ENCODE measurements at places on chromosomes 12 and 14.

- no peaks in the 10 kb centered on the region for H3K4me1 ChIP-seq
- H3K36me3 ChIP-seq: peaks cover 34% of the 10 kb centered on the region
- H3K4me3 ChIP-seq: no peak overlapping the region
- no peaks in the 10 kb centered on the region for H3K27me3 ChIP-seq
- DNase-seq: no peak
- no peak overlapping the region for H3K27ac ChIP-seq
These were observed 81.7 kb downstream of the EEA1 start for GRCh38 chr12:92847368-92847767.

DNA sequence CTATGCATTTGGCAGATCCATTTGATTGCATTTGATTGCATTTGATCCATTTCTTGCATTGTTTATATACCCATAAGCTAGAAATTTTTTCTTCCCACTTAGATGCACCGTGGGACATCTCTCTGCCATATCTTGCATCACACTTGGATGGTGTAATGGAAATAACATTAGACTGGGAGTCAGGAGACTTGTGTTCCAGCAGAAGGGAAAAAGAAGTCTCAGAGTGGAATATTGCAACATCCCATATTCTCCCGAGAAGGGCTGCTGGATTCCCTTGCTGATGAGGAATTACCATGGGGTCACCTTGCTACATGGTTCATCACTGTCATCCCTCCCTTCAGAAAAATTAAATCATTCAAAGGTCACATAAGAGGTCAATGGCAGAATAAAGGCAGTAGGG lies 78.1 kb downstream of the KSR2 start:
- H3K4me1 ChIP-seq: no peaks in the 10 kb centered on the region
- H3K36me3 ChIP-seq: no peaks in the 10 kb centered on the region
- H3K27ac ChIP-seq: no peak overlapping the region
- H3K4me3 ChIP-seq: no peak overlapping the region
- DNase-seq: no peak

GRCh38 chr12:69328426-69328825 lies 19.8 kb upstream of the LYZ start:
- no peaks in the 10 kb centered on the region for H3K36me3 ChIP-seq
- no peak overlapping the region for H3K27ac ChIP-seq
- H3K4me1 ChIP-seq: peaks cover 16% of the 10 kb centered on the region
- peaks cover 12% of the 10 kb centered on the region for H3K27me3 ChIP-seq
- no peak overlapping the region for H3K4me3 ChIP-seq

GRCh38 chr12:88594780-88595179 lies 14.5 kb upstream of the KITLG start:
- DNase-seq: no peak
- H3K4me3 ChIP-seq: no peak overlapping the region
- H3K36me3 ChIP-seq: no peaks in the 10 kb centered on the region
- no peaks in the 10 kb centered on the region for H3K4me1 ChIP-seq
- H3K27ac ChIP-seq: no peak overlapping the region

GRCh38 chr12:55830601-55831446 lies 1.4 kb upstream of the DNAJC14 start:
- H3K4me3 ChIP-seq: peak overlapping the region; percentile 96
- no peaks in the 10 kb centered on the region for H3K27me3 ChIP-seq
- peaks cover 42% of the 10 kb centered on the region for H3K4me1 ChIP-seq
- H3K27ac ChIP-seq: peak overlapping the region; percentile 88

DNA sequence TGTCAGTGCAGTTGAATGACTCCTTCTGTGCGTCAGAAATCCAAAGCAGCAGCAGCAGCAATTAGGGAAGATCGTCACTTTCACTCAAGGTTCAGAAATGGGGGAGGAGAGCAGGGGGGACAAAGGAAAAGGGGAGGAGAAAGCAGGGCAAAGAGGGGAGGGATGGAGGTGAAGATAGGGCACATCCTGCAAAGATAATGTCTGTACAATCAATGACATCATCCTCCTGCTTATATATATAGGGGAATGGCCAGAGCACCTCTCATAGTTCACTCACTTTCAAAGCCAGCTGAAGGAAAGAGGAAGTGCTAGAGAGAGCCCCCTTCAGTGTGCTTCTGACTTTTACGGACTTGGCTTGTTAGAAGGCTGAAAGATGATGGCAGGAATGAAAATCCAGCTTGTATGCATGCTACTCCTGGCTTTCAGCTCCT lies at the start of gene NTS:
Gene NTS (plus strand): TSS at position 265 of the 431 bp plus-strand sequence. CDS start 109 bp downstream, at position 374.
- no peak within 1 kb of the TSS for H3K4me3 ChIP-seq
- H3K27me3 ChIP-seq: no peaks in the 10 kb centered on the region
- no peaks in the 10 kb centered on the region for H3K36me3 ChIP-seq
- DNase-seq: no peak
- no peak within 1 kb of the TSS for H3K27ac ChIP-seq

GRCh38 chr14:102500158-102500662 lies 9.4 kb downstream of the ANKRD9 start:
- no peaks in the 10 kb centered on the region for H3K27me3 ChIP-seq
- H3K4me3 ChIP-seq: no peak overlapping the region
- peak overlapping the region; percentile 79 for H3K27ac ChIP-seq
- H3K36me3 ChIP-seq: peaks cover 9% of the 10 kb centered on the region

GRCh38 chr14:29918981-29919380 lies 8.7 kb downstream of the PRKD1 start:
- no peak overlapping the region for H3K27ac ChIP-seq
- H3K36me3 ChIP-seq: no peaks in the 10 kb centered on the region
- H3K27me3 ChIP-seq: no peaks in the 10 kb centered on the region
- no peaks in the 10 kb centered on the region for H3K4me1 ChIP-seq
